DMS 273 treated with DMSO at 0.1 percent for 48 hours (cell line): ENCODE measurements at places on chromosomes 1 and 21.

DNA sequence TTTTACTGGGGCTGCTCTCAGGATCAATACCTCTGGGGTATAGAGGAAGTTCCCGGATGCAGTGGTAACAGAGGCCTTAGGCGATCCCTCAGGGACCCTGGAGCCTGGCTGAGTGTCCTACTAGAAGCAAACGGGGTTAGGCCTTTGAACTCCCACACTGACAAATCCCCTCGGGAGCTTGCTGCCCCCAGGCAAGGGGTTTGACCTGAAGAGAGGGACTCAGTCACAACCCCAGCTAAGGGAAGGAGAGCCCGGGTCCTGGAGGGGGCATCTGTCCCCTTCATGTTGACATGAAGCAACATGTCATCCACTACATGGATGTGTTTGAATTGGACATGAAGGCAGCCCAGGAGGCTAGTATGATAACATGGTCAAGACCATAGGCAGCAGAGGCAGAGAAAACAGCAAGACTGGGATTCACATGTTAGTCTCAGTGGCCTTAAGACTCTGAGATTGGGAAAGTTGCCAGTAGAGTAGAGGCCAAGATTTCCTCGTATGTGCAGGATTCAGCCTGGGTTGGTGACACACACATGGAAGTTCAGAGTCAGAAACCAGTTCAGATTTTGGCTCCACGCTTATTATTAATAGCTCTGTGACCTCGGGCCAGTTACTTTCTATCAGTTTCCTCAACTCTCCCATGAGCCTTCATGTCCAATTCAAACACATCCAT, 101.5 kb downstream of the KCNN3 start:
- DNase-seq: no peak

GRCh38 chr1:94796266-94796665, 23.9 kb upstream of the SLC44A3 start:
- DNase-seq: no peak

- DNase-seq: no peak
Observed at GRCh38 chr1:157288006-157288405, 149.8 kb upstream of the ETV3 start.

DNA sequence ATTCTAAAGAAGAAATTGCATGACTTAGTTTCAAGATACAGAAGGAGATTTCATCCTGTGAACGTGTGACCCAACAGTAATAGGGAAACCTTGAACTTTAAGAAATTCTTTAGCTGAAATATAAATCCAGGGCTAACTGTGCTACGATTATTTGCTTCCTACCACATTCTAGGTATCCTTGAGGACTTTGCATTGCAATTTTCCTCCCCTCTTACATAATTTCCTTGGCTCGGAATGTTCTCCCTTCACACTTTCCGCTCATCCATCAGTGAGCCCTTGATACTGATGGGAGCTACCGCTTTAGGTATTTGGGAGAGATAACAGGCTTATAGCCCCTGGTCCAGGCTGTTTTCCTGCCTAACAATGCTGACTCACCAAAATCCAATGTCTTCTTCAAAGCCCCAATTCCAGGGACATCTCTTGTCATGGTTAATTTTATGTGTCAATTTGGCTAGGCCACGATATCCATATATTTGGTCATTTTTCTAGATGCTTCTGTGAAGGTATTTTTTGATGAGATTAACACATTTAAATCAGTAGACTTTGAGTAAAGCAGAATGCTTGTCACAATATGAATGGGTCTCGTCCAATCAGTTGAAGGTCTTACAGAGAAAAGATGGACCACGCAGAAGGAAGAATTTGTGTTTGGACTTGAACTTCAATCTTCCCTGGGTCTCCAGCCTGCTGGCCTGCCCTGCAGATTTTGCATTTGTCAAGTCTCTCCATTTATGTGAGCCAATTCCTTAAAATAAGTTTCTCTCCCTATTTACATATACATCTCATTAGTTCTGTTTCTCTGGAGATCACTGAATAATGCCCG, 121.2 kb downstream of the PTPN14 start:
- DNase-seq: no peak

GRCh38 chr1:214633686-214634085, 30.7 kb downstream of the CENPF start:
- DNase-seq: no peak

DNA sequence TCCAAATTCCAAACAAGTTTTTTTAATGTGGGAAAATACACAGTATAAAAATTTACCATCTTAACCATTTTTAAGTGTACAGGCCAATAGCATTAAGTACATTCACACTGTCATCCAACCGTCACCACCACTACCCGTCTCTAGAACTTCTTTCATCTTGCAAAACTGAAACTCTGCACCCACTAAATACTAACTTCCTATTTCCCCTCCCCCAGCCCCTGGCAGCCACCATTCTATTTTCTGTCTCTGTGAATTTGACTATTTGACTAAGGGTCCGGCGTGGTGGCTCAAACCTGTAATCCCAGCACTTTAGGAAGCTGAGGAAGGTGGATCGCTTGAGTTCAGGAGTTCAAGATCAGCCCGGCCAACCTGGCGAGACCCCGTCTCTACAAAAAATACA, 36.1 kb downstream of the CLSTN1 start:
- no peak for DNase-seq

- peak; percentile 84 for DNase-seq
Observed at GRCh38 chr1:216183007-216183406, 240.2 kb downstream of the USH2A start.

DNA sequence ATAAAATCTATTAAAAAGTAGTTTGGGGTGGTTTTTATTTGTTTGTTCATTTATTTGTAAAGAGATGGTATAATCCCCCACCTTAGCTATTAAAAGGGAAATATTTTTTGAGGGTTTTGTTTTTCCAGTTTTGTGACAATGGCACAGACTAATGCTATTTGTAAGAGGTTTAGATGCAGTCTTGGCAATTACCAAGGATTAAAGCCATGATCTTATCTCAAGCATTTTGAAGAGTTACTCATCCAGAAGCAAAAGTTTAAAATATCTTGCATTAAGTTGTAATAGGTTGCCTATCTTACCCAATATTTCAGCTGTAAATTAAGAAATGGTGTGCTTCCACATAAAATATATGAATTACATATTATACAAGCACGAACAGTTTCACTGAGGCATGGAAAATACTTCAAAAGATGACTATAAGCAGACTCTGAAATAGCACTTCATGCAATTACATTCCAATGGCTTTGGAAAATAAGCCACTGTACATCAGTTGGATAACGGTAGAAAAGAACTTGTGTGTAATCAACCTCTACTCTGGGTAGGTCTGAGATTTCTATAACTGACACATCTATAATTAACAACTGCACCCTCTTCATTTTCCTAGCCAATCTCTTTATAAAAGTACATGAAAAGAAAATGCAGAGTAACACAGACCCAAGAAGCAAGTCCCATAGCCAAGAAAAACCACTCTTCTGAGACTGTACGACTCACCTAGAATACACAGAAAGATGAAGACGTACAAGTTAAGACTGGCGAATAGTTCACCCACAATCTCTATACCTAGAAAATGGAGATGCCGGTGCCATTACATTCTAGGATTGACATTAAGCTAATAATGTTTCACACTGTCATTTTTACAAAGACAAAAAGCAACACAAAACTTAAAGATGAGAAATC, 95.2 kb downstream of the PTPN14 start:
- DNase-seq: no peak

DNA sequence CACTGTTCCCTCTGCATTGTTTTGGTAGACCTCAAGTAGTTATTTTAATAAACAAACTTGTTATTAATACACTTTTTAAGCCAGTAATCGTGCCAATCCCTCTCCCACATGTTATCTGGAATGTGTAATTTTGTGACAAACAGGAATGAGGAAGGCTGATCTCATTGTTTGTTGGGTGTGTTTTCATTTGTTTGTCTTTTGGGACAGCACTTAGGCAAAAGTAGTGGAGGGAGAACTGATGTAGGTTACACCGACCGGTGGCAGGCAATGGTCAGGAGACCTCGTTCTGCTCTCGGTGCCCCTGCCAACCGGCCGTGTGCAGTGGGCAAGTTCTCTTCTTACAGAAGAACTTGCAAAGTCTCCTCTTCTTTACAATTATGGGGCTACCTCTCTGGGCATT, 99.8 kb downstream of the HUNK start:
- DNase-seq: no peak

DNA sequence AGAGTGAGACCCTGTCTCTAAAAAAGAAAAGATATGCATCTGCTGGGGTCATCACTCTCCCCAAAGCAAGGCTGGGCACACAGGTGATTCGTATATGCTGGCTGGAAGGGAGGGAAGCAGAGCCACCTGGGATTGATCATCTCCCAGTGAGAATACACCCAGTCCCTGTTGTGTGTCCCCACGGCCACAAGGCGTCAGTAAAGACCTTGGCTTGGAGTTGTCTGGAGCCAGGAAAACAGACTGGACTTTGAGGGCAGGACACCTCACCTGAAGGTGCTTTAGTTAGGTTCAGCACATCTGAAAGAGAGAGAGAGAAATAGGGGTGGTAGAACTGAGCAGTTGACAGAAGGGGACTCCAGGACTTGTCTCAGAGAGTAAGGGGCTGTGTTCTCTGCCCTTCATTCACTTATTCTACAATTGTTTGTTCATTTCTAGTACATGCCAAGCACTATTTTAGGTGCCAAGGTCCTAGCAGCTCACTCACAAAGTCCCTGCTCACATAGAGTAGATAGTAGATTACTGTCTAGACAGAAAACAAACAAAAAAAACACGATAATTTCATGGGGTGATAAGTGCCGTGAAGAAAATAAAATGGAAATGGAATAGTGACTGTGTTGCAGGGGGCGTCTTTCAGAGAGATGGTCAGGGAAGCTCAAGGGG, 13.5 kb downstream of the CITED4 start:
- peak; percentile 99 for DNase-seq

DNA sequence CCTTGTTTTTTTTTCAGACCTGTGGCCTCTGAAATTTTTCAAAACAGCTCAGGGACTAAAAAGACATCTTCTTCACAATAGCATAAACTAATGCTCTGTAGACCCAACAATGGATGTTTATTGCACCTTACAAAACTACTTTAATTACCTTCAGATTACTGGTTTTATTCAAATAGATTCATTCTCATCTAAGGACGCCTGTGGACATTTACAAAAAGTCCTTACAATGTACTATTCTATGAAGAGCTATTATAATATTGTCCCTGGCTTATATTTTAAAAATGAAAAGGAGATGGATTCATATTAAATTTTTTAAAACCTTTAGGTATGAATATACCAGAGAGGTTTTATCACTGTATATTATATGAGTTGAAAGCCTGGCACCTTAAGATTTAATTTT, 238.4 kb upstream of the NR5A2 start:
- DNase-seq: no peak

- DNase-seq: no peak
Observed at GRCh38 chr1:158200527-158200926, 19.8 kb downstream of the CD1D start.

GRCh38 chr1:101284021-101284420, 47.2 kb downstream of the S1PR1 start:
- DNase-seq: no peak

DNA sequence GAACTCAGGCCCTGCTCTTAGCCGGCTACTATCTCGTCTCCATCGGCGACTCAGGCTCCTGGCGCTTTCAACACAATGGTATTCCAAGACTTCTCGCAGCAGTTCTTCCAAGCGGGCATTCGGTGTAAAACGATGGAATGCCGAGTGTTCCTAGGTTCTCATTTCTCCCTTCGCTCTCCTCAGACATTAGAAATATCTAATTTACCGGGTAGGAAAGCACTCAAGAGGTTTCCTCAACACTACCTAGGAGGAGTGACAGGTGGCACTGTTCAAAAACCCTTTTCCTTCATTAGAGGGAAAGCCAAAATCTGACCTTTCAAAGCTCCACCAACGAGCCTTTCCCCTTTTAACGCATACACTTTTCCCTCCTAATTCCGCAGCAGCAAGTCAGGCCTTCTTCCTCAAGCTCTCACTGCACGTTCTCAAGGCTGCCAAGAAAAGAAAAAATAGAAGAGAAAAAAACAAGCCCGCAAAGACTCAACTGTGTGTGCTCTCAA, 601 bp downstream of the UBE2G2 start:
- peak; percentile 26 for DNase-seq
